ENCODE measurements at places on chromosomes 16 and 17.

GRCh38 chr16:73711406-73712080 lies 585.1 kb upstream of the PSMD7 start:
- DNase-seq, result no peak

GRCh38 chr17:53571342-53571741 lies 251.4 kb upstream of the KIF2B start:
- no peak for DNase-seq

DNA sequence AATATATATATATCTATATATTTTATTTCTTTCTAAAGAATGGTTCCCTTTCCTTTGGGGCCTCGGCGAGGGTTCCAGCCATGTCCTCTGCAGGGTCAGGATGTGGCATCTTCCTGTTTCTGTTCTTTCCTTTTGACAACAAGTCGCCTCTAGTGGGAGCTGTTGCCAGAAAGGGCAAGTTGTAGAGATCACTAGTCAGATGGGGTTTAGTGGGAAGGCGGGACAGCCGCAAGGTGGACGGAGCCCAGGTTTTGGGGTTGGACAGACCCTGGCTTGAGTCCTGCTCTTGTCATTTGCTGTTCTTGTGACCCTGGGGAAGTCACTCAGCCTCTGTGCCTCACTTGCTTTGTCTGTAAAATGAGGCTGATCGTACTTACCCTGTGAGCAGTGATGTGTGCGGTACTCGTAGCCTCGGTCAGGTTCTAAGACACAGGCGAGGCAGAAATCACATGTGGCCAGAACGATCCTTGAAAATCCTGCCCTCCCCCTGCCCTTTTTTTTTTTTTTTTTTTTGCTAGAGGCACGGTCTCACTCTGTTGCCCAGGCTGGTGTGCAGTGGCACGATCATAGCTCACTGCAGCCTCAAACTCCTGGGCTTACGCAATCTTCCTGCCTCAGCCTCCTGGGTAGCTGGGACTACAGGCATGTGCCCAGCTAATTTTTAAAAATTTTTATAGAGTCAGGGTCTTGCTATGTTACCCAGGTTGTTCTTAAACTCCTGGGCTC lies 80.1 kb downstream of the ABCC6 start:
- no peak for DNase-seq

DNA sequence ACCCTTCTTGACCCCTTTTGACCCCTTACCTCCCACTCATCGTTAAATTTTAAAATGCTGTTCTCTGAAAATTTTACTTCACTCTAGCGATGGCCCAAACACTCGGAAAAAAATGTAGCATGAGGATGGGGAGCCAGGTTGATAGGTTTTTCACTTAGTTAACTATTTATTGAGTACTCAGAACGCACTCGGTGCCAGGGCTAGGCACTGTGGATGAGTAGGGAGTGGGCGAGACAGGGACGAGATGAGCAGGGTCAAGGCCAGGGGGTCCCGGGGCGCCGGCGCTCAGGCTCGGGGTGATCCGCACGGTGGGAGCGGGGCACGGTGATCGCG lies 392 bp downstream of the ZSCAN32 start:
- no peak for DNase-seq

DNA sequence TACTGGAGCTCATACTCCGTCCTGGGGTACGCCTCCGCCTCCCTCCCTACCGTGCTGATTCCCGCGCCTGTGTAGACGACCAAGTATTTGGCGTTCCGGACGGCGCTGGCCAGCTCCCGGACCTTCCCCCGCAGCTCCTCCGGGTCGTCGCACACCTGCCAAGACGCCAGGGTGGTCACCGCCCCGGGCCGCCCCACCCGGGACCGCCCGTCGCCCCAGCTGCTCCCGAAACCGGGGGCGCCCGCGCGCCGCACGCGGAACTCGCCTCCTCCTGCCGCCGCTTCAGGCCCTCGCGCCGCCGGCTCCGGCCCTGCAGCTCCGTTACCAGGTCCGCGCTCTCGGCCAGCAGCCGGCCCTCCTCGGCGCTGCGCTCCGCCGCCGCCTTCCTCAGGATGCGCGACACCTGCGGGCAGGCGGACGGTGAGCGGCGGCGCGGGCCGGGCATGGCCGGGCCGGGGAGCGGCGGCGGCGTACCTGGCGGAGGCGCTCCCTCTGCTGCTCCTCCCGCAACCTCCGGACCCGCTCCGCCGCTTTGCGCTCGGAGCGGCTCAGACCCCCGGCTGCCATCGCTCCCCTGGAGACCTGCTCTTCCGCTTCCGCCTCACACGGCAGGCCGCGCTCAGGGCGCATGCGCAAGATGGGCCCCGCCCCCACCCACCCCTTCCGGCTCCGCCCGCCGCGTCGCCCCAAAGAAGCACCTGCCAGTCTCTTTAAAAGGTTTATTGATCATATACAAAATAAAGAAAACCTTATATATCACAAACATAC lies at the start of gene SIRT7:
Gene SIRT7, minus strand, starts transcription at position 612 of the 768 bp plus-strand sequence. Its CDS starts 45 bp downstream, at position 567.
- DNase-seq, result no peak

- no peak for DNase-seq
These were observed 64.0 kb downstream of the SNX20 start for GRCh38 chr16:50616883-50617645.

Measured in pulmonary artery endothelial cell (primary cell).